Choroid plexus epithelial cell (primary cell): ENCODE measurements at places on chromosomes 3 and 15.

GRCh38 chr3:128935922-128936321, 56.5 kb downstream of the ACAD9 start:
- DNase-seq, result no peak

DNA sequence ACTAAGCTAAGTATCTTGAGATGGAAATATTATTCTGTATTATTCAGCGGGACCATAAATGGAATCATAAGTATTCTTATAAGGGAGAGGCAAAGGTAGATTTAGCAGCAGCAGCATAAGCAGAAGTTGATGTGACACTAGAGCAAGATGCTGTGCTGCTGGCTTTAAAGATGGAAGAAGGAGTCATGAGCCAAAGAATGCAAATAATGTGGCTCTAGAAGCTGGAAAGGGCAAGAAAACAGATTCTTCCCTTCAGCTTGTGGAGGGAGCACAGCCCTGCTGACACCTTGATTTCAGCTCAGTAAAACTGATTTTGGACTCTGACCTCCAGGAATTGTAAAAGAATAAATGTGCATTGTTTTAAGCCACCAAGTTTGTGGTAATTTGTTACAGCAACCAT, 144.2 kb upstream of the ANKRD28 start:
- DNase-seq, result peak; percentile 31

- DNase-seq, result no peak
Observed at GRCh38 chr3:141489203-141489602, 2.4 kb downstream of the RASA2 start.

DNA sequence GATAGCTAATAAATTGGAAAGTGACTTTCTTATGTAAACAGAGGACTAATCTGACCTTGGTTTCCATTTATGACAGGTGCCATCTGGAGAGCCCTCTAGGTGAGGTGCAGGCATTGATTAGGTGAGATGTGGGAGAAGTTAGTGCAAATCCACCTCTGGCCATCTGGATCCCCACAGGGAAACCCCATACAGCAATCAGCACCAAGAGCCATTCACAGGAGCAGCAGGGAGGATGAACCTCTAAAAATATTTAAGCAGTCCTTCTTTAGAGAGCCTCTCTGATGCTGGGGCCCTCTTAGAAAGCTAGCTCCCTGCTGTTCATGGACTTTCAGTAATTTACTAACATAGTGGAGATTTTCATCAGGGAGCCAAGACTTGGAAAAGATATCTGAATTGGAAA, 69.3 kb downstream of the CLSTN2 start:
- DNase-seq, result no peak

DNA sequence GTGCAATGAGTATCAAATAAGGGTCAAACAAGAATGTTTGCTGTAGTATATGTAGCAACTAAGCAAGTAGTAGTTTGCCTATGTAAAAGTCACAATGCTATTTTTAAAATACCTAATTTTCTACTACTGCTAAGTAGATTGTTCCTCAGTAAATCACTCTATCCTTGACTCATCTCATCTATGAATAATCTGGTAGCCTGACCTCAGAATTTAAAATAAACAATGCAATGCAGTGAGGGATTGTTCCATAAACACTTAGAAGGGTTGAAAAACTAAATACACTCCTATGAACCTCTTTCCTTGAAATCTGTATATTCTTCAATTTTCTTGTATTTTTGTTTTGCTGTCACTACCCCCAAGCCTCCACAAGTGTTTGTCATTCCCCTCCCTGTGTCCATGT, 253.3 kb downstream of the TBC1D5 start:
- DNase-seq, result peak; percentile 34

GRCh38 chr3:178655488-178655887, 119.3 kb downstream of the KCNMB2 start:
- no peak for DNase-seq

DNA sequence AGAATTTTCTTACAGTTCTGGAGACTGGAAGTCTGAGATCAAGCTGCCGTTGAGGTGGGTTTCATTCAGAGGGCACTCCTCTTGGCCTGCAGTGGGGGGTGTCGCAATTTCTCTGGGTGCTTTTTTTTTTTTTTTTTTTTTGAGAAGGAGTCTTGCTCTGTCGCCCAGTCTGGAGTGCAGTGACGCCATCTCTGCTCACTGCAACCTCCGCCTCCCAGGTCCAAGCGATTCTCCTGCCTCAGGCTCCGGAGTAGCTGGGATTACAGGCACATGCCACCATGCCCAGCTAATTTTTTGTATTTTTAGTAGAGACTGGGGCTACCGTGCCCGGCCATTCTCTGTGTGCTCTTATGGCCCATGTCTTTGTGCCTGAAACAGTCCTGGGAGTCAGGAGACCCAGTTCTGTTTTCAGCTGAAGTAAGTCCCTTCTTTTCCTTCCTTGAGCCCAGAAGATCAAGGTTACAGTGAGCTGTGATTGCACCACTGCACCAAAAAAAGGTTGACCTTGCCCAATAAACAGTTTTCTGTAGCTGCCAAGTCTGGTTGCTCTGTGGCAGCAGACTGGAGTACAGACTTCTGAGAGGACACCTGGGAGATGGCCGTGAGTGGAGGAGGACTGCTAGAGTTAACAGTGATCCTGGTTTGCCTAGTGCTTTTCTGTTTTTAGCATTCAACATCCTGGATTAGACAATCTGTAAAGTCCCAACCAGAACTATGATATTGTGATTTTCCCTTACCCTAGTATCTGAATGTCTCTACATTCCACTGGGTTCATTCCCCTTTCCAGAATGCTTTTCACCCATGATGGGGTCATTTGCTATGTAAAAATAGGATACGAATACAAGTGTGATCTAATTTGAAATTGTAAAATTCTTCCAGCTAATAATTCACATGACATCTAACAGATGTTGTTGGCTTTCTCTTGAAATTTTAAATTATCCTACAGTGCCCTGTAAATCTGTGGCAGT, 76.6 kb upstream of the RNF7 start:
- no peak for DNase-seq

DNA sequence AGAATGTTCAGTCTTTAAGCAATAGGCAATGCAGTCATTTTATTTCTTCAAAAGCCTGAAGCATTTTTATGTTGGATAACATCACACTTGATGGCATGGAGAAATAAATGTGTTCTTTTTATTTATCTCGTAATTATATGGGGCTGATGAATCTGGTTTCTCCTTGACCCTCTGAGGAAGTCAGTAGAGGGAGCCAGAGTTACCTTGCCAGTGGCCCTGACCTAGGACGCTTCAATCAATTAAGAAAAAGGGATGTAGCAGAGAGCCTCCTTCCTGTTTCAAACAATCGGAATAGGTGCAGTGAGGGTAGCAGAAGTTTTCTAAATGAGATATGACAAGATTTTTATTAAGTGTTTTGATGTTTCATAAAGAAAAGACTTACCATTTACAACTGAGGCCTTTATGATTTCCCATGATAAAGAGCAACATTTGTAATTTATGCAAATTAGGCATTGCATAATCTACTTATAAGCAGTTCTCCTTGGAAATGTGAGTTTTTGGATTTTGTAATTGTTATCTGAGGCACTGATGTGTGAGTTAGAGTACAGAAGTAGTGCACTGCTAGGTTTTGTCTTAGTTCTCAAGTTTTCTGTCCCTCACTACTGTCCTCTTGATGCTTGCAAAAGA, 129.1 kb downstream of the RAP2B start:
- peak; percentile 69 for DNase-seq

DNA sequence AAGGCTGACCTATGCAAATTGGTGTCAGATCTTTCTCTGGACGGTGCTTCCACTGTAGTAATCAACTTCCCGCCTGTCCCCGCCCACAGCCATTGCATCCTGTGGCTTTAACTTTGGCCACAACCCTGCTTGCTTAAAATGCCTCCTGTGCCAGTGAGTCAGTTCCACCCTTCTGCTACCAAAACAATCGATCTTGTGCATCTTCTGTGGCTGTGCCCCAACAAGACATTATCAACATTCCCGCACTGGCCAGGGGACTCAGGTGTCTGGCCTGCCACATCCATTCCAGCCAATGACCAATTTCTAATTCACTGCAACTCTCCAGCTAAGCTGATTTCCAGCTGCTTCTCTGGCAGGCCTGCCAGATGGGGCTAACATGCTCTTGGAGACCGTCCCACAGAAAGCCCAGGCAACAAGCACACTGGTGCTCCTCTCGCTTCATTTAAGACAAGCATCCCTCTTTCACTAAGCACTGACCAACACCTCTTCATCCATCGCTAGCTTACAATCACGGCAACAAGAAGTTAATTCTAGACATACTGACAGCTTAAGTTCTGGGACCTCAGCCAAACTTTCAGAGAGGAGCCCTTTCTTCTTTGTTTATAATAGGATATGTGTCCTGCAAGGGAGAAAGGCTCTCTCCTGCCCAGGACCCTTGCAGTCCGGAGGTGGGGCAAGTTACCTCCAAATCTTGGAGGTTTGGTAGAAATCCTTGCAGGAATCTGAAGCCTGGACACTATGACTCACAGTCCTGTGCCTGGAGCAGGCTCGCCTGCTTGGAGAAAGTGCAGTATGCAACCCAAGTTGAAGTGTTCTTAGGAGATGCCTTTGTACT, 6.7 kb downstream of the CA12 start:
- peak; percentile 86 for DNase-seq

DNA sequence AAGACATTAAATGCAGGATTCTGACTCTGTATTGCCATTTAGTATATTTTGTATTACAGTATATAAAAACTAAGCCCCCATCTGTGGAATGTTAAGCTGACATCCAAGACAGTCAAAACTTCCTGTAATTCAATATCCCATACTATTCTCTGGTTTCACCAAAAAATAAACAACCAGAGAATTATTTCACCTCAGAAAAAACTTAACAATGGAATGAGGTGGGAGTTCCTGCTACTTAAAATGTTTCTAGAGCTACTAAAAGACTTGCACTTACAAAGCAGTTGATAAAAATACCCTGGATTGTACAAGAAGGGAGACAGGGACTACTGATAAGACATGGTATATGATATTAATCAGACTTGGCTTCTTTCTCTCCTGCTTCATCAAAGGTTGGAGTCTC, 8.3 kb downstream of the ARL13B start:
- DNase-seq, result peak; percentile 44

DNA sequence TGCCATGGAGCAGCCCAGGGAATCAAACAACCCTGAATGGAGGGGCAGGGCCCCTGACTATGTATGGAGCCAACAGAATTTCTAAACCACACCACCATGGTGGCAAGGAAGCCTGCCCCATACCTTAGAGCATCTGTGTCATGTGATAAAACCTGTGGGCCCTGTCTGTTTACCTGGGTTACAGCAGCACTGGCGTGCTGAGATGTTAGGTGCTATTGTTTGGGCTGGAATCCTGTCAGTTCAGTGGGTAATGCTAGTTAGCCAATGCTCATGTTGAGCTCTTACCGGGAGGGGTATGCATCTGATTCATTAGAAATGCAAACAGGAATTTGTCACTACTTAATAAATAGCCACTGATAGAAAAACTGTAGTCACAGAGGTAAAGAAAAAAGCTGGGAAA, 63.5 kb upstream of the ETV5 start:
- no peak for DNase-seq

GRCh38 chr15:32825219-32825618, 107.4 kb downstream of the GREM1 start:
- peak; percentile 69 for DNase-seq

- DNase-seq, result no peak
Observed at GRCh38 chr15:81349271-81349670, 24.7 kb downstream of the TMC3 start.

DNA sequence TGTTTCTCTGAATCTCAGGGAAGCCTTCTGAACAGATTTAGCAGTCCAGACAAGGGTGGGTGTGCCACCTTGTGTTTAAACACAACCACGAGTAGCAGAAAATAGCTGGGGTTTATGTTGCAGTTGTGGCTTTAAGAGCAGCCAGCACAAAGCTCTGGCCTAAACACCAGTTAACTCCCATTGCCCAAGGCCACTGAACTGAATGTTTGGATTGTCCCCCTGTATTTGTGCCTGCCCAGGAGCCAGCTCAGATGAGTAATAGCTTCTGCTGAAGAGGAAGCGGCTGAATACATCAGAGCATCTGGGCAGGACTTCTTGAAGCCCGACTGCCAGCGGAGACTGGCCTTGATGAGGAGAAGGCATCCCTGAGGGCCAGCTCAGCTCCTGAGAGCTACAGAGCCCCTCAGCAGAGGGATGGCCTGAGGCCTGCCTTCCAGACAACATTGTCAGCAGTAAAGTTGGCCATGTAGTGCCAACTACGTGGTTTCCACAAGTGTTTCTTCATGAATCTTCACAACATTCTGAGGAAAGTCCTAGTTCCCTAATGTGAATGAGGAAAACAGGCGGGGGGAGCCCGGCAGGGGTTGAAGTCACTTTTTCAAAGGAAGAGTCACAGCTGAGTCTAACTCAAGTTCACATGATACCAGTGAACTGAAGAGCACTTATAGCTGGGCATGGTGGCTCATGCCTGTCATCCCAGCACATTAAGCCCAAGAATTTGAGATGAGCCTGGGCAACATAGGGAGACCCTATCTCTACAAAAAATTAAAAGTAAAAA, 65.8 kb upstream of the ZBTB38 start:
- peak; percentile 86 for DNase-seq

- DNase-seq, result no peak
Observed at GRCh38 chr3:194030372-194030771, 105.6 kb upstream of the HES1 start.

GRCh38 chr15:66701422-66702034, 508 bp upstream of the SMAD6 start:
- no peak for DNase-seq

- DNase-seq, result no peak
Observed at GRCh38 chr15:101486696-101487459, 2.6 kb downstream of the PCSK6 start.
